ENCODE measurements at places on chromosomes 16 and 17. TPM values are rescaled to one million over a fixed set of nuclear protein-coding genes. Genes with fewer than 3 reads are reported as not detected.

Gene C1QL1
- 30.0 TPM for total RNA-seq

Gene C17orf67
- 2.4 TPM for total RNA-seq

Gene ZNF778
- 8.9 TPM for total RNA-seq

Gene CHD9NB
- 0.96 TPM for total RNA-seq

Gene RCVRN
- total RNA-seq, result not detected

Gene ZNF19
- total RNA-seq, result 2.1 TPM

Data from A549 treated with ZK216348 at 1 μM for 4 hours (cell line).